ENCODE measurements at places on chromosomes 11 and 22.
A peak's percentile ranks its signal among the peaks of the same experiment; 100 is the strongest.

GRCh38 chr11:72223615-72224563 lies 678 bp upstream of the INPPL1 start:
- peak; percentile 84 for DNase-seq

- no peak for DNase-seq
These were observed 4.6 kb upstream of the KCNQ1OT1 start for GRCh38 chr11:2704356-2704755.

GRCh38 chr22:28925916-28926315 lies 42.5 kb downstream of the ZNRF3 start:
- DNase-seq: no peak

DNA sequence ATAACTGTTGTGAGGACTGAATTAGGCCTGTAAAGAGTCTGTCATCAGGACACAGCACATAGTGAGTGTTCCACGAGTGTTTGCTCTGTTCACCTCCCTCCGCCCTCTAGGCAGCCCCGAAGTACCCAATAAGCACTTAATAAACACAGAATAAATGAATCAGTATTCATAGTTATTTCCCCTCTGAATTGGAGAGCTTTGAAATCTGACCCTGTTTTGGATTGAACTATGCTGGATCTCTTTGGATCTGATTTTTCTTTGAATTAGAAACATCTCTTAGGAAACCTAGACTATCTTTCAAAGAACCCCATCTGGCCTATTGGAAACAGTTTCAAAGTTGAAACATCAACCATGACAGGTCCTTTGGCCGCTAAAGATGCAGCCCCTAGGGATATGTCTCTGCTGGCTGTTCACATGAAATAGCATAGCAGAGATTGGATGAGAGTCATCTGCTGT lies 615.5 kb downstream of the NTM start:
- DNase-seq: no peak

GRCh38 chr11:65857500-65857852 lies 504 bp downstream of the CFL1 start:
- peak; percentile 83 for DNase-seq

DNA sequence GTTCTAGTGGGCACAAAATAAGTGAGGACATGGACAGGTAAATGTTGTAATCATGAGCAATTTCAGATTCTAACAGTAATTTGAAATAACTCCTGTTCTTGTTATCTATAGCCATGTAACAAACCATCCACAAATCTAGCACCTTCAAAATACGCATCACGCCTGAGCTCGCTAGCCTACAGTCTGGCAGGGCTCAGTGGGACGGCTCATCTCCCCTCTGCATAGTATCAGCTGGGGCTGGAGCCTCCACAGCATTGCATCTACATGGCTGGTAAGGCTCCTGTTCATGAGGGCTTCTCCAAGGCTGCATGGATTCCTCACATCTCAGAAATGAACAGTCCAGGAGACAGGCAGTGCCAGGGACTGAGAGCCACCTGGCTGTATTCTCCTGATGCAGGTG lies 112.6 kb downstream of the KCNQ1 start:
- no peak for DNase-seq

GRCh38 chr22:48639896-48640748 lies 1187.6 kb downstream of the BRD1 start:
- DNase-seq: no peak

- DNase-seq: no peak
These were observed 152.9 kb downstream of the TENM4 start for GRCh38 chr11:79287952-79288351.

- DNase-seq: no peak
These were observed 231.2 kb upstream of the MTNR1B start for GRCh38 chr11:92738276-92738675.

DNA sequence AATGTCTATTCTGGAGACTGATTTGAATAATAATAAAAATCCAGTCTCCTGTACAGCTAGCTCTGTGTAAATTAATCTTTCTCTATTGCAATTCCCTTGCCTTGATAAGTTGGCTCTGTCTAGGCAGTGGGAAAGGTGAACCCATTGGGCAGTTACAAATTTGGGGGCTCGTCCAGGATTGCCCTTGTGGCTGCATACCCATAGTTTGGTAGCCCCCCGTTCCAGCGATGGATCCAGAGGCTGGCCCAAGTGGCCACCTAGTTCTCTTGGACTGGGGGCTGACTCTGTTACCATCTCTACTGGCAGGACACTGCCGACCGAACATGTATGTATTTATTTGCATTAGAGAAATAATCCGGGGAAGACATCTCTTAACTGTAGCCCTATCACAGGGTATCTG lies 326.2 kb upstream of the PDGFD start:
- DNase-seq: peak; percentile 22

GRCh38 chr22:21624120-21624879 lies 5.5 kb downstream of the YDJC start:
- DNase-seq: peak; percentile 59

DNA sequence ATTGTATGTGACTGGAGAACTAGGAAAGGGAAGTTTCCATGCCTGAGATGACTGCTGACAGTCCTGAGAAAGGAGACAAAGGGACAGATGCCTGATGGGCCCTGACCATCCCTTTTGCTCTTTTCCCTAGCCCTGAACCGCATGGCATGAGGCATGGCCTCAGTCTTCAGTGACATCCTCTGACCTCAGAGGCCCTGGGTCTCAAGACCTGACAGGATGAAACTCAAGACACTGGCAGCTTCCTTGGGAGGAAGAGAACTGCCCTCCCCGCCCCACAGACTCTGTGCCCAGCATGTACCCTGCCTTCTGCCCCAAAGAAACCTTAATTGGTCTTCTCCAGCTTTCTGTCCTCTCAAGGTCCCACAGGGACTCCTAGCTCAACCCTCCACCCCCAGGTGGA lies 444.1 kb downstream of the SOX6 start:
- no peak for DNase-seq

Measured in activated naive CD8-positive, alpha-beta T cell treated with anti-CD3 and anti-CD28 coated beads, Interleukin-2, amount 10 ng/mL, durations not matched to agents 7 days and 5 days (primary cell).